ENCODE measurements at places on chromosomes 3 and 15.

GRCh38 chr15:32998979-32999672 is 195.4 kb downstream of the FMN1 start:
- no peak for DNase-seq

- DNase-seq = peak; percentile 81
These were observed 23.4 kb upstream of the TNK2 start for GRCh38 chr3:195931582-195932273.

- no peak for DNase-seq
These were observed 40.3 kb upstream of the ZCWPW2 start for GRCh38 chr3:28308196-28308595.

DNA sequence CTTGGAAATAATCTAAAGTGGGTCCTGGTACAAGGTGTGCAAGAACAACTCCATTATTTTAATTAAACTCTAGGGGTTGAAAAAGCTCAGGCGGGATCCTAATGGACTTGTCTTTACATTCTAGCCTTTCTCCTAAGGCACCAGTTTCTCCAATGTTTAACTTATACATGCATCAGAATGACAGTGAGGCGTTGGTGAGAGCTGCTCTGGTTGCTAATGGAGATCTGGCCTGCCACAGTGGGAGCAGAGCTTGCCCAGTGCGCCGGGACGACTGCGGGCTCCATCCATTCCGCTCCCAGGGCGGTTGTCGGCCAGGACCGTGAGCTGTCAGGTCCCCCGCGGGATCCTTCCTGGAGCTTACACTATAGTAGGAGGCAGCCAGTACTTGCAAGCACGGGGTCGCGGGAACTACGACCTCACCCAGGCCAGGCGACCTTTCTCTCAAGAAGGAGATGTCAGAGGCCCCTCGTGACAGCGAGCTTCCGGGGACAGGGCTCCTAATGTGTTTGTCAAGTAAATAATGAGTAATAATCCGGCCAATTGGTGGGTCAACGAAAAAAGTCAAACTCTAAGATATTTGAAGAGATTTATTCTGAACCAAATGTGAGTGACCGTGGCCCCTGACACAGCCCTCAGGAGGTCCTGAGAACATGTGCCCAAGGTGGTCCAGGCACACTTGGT is 991 bp upstream of the HIGD1A start:
- DNase-seq = no peak

DNA sequence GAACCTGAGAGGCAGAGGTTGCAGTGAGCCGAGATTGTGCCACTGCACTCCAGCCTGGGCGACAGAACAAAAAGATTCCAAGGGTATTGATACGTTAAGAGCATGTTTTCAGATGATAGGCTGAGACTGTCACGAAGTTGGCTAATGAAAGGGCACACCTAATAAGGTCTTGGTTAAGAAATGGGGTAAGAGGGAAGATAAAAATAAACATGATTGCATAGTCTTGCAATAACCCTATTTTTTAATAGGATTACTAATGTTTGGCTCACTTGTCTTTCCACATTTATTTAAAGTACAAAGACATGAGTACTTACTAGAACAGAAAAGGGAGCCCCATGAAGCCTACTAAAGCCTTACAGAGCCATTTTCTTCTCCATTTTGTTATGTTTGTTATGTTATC is 109.0 kb downstream of the FRMD4B start:
- no peak for DNase-seq

GRCh38 chr3:51869304-51869703 is 6.1 kb downstream of the IQCF5 start:
- no peak for DNase-seq

GRCh38 chr3:160980740-160981139 is 124.4 kb downstream of the B3GALNT1 start:
- DNase-seq = no peak

DNA sequence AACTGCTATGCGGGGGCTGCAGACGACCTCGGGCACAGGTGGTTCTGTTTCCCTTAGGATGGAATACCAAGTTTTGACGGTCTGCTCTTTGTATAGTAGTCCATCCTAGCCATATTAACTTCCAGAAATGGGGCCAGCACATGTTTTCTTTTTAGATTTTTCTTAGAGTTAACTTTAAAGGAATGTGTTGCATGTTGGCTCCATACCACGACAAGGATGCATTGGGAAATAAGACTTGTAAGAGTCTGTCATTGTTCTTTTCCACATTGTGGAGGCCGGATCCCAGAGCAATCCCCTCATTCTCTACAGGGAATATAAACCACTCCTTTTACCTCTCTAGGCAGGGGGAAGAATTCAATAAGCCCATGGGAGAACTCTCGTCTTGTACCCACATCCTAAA is 87.1 kb upstream of the PLSCR4 start:
- no peak for DNase-seq

Measured in mesenteric fat pad (tissue), 1 donor.